Cortex of kidney (tissue), 1 donor: ENCODE measurements at places on chromosomes 5 and 9.

GRCh38 chr9:95876138-95876444, 600 bp downstream of the ERCC6L2 start:
- no peak for DNase-seq

GRCh38 chr5:57817001-57817453, 334.4 kb upstream of the ACTBL2 start:
- no peak for DNase-seq

- no peak for DNase-seq
Measured at GRCh38 chr9:113359385-113359784, 10.0 kb downstream of the BSPRY start.

DNA sequence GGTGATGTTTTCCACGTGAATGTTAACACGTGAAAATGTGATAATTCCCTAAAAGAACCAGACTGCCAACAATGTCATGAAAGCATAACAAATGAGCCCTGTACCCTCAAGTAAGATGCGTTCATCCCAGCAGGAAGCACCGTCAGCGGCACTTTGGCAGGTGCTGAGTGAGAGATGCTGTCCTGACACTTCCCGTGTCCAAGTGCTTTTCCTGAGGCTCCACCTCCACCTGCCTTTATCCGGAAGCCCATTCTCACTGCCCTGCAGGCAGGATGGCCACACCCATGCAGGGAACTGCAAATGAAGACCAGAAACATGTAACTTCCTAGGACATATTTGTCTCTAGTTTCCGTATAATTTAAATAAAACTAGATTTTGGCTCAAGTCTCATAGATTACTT, 238.0 kb upstream of the IRX2 start:
- no peak for DNase-seq

GRCh38 chr9:113992276-113992951, 85.7 kb downstream of the AMBP start:
- no peak for DNase-seq

DNA sequence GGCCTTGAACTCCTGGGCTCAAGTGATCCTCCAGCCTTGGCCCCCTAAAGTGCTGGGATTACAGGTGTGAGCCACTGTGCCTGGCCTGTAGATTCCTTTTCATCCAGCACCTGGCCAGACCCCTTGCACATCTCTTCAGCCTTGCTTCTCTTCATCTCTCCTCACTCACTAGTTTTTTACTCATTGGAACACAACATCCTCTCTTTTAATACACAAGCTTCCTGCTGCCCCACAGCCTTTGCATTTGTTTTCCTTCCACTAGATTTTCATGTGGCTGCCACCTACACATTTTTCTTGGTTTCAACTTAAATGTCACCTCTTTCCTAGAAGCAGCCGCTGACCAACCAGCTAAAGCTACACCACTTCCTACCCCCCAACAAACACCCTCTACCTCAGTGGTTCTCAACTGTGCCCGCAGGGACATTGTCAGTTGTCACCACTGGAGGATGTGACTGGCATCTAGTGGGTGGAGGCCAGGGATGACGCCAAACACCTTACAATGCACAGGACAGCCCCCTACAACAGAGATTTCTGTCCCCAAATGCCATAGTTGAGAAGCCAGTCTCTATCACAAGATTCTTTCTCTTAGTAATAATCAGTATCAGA, 33.7 kb downstream of the HAVCR1 start:
- DNase-seq: no peak

DNA sequence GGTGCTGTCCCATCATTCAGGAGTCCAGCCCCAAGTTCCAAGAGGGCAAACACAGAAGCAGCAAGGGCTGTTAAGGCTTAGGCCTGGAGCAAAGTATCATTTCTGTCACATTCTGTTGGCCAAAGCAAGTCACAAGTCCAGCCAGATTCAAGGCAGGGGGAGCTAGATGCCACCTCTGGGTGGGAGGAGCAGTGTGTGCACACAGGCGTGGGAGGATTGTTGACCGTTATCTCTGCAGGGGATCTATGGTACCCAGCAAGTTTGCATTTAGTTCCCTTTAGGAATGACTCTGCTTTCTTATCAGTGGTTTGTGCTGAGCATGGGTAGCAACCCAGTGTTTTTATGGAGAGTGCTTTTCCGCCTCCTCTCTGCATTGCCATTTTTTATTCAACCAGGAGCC, 278.9 kb downstream of the NR3C1 start:
- no peak for DNase-seq

DNA sequence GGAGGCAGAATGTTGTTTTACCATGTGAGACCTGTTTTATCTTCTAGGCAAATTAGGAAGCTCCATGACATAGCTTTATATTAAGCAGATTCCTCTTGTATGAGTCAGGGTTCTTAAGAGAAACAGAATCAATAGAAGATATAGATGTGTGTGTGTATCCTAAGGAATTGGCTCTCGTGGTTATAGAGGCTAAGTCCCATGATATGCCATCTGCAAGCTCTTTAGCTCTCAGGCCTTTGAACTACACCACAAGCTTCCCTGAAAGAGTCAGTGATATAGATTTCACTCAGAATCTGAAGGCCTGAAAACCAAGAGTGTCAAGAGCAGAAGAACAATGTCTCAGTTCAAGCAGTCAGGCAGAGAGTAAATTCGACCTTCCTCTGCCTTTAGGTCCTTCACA, 365.8 kb upstream of the ZNF608 start:
- no peak for DNase-seq

GRCh38 chr9:131273856-131274673, 2.2 kb downstream of the FAM78A start:
- DNase-seq: no peak
